ENCODE measurements at places on chromosomes 4 and X.

DNA sequence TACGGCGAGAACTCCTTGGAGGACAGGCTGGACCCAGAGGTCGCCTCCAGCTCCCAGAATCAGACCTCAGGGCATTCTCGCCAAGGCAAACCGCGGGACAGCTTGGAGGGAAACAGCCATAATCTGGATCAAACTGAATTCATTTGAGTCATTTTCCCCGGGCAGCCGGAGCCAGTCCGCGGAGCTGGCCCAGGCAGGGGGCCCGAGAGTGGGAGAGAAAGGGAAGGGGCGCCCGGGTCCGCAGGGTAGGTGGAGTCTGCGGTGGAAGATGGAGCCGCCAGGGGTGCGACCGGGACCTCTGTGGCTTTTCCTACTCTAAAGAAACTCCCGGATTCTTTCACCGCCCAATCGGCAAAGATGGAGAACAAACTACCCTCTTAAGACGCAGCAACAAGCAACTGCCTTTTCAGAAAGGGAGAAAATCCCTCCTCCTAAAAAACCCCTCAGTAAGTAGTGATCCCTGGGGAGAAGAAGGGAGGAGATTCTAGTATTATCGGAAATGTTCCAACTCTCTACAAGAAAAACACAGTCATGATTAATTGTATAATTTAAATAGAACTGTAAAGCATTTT lies 5.2 kb downstream of the NKX3-2 start:
- no peak for DNase-seq

GRCh38 chr4:38659346-38659745 lies 4.7 kb upstream of the KLF3 start:
- DNase-seq, result no peak

DNA sequence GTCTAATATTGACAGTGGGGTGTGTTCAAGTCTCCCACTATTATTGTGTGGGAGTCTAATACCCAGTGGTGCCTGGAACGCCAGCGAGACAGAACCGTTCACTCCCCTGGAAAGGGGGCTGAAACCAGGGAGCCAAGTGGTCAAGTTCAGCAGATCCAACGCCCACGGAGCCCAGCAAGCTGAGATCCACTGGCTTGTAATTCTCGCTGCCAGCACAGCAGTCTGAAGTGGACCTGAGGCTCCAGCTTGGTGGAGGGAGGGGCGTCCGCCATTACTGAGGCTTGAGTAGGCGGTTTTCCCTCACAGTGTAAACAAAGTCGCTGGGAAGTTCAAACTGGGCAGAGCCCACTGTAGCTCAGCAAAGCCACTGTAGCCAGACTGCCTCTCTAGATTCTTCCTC lies 407.3 kb downstream of the DMD start:
- DNase-seq, result no peak

- peak; percentile 76 for DNase-seq
Measured at GRCh38 chrX:155216179-155216939, at the start of gene VBP1. Gene VBP1, plus strand, starts transcription at chrX:155216460. Its CDS starts 23 bp downstream, at chrX:155216483.

GRCh38 chrX:104679175-104679574 lies 113.2 kb downstream of the IL1RAPL2 start:
- no peak for DNase-seq

DNA sequence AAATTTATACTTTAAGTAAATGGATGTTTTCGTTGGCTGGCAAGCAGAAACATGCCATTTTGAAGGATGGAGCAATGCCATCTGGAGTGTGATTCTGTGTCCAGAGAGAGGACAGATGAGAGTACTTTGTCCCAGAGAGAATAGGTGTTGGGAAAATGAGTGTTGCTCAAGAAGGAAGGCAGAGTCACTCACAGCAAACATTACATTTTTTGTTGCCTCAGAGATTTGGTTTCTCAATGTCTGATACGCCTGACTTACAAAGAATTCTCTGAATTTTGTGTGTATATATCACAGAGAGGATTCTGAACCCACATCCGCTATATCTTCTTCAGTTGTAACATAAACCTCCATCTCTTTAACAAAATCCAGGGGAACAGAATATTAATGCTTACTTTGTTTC lies 102.8 kb upstream of the PCDH18 start:
- DNase-seq, result no peak

GRCh38 chr4:111797455-111798163 lies 347.6 kb upstream of the FAM241A start:
- DNase-seq, result no peak

GRCh38 chr4:78567500-78568060 lies 16.0 kb downstream of the ANXA3 start:
- no peak for DNase-seq

DNA sequence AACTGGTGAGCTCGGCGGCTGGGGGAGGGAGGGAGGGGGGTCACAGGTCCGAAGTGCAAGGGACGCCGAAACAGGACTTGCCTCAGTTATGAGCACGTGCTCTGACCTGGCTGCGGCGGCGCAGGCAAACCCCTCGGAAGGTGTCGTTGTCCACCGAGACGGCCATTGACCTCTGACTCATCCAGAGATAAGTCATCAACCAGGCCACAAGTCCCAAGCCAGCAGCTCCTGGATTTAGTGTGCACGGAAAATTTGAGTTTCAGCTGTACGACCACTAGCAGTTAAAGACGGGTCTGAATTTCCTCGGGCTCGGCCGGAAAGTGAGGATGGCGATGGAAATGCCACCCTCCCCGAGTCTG lies 674 bp downstream of the SH3D19 start:
- no peak for DNase-seq

DNA sequence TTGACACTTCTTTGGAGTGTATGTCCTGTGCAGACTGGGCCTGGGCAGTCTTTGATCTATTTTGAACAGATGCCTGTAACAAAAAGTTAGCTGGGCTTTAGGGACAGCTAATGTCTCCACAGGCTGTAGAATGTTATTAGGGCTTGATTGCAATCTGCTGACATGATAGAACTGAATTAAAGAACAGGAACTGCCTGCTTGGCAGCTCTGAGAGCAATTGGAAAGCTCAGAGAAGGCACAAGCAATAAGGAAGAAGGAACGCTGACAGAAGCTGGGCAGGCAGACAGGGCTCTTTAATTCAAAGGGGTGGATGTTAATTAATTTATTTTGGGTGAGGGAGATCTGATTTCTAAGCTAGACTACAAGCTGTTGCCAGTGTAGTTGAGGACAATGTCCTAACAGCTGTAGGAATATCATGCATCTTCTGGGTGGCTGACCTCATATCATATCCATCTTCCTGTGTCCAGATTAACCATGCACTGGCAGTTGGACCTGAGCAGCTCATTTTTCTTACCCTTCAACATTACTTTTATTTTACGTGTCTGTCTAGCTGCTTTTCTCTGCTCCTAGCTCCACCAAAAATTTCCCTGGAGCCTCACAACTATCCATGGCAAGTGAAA lies 20.7 kb upstream of the GRXCR1 start:
- no peak for DNase-seq

DNA sequence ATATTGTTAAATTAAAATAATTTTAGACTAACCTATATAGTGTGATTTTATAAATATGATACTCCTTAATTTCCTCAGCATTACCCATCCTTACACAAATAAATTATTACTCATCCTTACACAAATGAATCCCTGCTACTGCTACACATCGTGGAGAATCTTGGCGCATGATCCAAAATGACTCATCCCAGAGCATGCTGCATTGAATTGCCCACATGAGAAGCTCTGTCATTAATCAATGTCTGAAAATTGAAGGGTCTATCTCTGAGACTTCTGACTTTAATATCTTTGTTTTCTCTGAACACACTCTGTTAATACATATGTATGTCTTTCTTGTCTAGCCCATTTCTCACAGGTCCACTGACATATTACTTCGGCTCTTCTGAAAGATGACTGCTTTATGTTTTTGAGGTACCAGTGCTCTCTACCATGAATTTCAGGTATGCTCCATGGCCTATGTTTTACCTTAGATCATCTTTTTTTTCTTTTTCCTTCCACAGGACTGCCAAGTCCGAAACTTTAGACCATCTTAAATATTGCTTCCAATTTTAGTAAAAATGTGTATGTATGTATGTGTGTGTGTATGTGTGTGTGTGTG lies 15.7 kb upstream of the DUSP21 start:
- DNase-seq, result no peak

DNA sequence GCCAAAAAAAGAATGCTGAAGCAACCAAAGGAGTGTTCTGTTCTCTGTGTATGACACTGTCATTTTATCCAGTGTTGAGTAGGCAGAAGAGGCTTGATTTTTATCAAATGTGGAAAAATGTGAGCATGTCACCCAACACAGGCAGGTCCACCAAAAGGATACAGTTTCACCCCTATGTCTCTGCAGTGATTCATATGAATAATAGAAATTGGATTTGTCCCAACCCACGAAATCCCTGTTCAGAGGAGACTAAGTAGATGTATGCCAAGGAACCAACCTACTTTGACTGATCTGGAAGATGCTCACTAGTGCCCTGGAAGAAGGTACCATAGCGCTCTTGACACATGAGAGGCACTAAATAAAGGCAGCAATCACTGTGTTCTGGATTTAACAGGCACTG lies 72.5 kb downstream of the FGF13 start:
- no peak for DNase-seq

- DNase-seq, result no peak
Measured at GRCh38 chrX:131915488-131915887, 107.6 kb upstream of the STK26 start.

DNA sequence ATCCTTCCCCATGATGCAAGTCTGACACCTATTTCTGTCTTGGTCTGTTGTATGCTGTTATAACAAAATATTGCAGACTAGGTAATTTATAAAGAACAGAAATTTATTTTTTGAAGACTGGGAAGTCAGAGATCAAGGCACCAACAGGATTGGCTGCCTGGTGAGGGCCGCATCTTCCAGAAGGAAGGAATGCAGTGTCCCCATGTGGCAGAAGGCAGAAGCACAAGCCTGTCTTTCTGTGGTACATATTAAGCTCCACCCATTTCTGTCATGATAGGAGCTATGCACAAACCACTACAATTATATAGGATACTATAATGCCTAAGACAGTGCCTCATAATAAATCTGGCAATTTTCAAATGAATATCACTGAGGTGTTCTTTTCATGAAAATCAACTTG lies 502.3 kb upstream of the DIAPH2 start:
- no peak for DNase-seq

Measured in activated T-helper 9 cell treated with anti-CD3 and anti-CD28 coated beads, Interleukin-2, amount 50 U/mL, for 16 hours (primary cell).